Stimulated activated CD4-positive, alpha-beta T cell treated with anti-CD3 and anti-CD28 coated beads, Interleukin-4, amount 100 ng/mL, for 1 hour (primary cell): ENCODE measurements at places on chromosomes 12 and 14.

DNA sequence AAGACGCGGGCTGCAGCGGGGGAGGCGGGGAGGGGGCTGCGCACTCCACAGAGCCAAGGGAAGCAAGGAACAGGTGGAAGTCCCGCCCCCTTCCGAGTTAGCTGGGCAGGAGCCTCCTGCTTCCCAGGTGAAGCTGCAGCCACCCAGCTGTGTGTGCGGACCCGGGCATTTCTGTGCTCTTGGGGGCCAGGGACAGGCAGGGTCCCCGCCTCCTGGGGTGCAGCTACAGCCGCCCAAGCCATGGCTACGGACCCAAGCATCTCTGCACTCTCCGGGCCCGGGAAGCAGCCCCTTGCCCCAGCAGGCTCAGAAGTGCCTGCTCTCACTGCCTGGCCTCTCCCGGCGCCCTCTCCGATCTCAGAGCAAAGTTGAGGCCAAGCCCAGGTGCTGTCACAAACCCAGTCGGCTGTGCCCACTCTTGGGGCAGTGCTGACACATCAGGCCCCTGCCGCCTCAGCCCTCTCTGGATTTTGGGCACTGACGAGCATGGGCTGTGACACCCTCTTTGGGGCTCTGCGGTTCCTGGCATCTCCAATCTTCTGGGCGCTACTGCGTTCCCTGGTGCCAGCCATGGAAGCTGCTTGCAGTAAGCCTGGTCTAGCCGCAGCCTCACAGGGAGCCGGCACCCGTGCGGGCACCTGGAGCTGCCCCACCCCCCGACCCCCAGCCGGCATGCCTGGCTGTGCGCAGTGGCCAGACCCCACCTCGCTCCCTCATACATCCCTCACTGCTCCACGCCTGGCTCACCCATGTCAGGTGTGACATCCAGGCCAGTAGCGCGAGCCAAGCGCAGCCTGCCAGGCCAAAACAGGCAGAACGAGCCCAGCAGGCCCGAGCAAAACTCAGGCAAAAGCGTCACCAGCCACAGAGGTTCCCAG, 8.5 kb upstream of the MGAT4C start:
- DNase-seq = no peak

- no peak for DNase-seq
These were observed 326.4 kb downstream of the RPL10L start for GRCh38 chr14:46325157-46325556.

DNA sequence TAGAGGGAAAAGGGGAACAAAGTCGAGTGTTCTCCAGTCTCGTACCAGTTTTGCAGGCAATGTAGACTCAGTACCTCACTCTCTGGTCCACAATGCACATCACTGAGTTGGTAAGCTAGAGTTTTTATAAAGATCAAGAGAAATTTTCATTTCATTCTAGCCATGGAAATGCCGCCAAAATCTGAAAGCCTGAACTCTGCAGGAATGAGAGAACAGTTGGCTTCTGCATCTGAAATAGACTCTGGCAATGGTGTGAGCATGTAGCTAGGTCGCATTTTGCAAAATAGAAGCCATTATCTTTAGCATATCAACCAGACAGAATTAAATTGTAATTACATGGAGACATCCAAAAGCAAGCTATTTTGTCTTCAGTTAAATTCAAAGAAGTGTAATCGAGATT, 381.0 kb downstream of the NOVA1 start:
- no peak for DNase-seq

- no peak for DNase-seq
These were observed 151.3 kb downstream of the TTC7B start for GRCh38 chr14:90664911-90665310.

GRCh38 chr14:63032641-63033040, 12.6 kb downstream of the KCNH5 start:
- no peak for DNase-seq

- DNase-seq = no peak
These were observed 228.6 kb upstream of the E2F7 start for GRCh38 chr12:77294016-77294415.

GRCh38 chr12:24121911-24122310, 172.4 kb upstream of the SOX5 start:
- DNase-seq = no peak

GRCh38 chr14:105974902-105975301, 448.5 kb downstream of the TMEM121 start:
- peak; percentile 65 for DNase-seq

DNA sequence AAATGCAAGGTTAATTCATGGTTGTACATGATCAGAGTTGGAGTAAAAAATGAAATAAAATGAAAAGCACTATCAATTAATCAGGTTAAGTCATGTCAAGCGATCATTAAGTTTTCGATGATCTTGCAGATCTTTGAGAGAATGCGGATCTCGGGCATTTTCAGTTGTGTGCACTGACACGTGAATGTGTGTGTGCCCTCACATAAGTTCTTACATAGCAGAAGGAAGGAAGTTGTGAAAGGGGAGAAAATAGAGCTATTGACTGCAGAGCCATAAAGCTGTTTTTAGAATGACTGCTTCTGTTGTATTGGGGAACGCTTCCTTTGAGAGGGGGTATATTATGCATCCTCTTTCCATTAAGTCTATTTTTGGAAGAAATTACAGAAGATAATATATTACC, 101.3 kb downstream of the HMGA2 start:
- no peak for DNase-seq

DNA sequence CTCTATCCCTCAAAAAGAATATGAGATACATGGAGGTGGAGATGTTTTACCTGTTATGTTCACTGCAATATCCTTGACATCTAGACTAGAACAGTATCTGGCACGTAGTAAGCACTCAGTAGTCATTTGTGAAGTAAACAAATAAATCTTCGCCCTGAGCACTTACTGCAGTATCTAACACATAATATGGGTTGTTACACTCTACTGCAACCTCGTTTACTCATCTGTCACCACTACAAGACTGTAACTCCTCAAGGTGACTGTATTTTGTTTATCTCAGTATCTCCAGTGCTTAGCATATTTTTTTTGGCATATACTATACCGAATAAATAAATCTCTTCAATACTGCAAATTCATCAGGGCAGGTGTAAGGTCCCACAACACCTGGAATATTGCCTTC, 66.1 kb downstream of the WASHC3 start:
- DNase-seq = no peak

DNA sequence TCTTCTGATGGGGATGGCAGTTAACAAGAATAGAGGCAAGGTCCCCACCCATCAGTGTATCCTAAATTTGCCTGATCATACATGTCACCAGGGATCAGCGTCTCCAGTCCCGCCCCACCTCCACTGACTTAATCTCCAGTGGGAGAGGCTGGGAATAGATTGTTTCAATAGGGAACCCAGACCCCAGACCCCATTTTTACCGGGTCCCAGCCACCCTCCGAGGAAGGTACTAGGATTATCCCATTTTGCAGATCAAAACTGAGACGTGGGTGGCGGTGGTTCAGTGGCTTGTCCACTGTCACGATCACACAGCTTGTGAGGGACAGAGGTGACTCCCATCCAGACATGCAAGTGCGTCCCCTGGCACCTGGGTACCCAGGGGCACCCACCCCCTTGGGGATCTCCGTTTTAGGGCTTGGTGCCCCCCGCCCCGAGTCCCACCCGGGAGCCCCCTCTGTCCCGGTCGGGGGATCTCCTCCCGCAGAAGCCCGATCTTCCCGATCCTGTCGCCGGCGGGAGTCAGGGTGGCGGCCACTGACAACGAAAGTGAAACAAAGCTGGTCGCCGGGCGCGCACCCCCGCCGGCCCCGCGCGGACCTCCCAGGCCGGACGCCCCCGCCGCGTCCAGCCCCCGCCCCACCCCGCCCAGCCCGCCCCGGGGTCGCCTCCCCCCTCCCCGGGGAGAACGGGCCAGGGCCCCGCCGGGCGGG, 523 bp downstream of the WSB2 start:
- peak; percentile 17 for DNase-seq

DNA sequence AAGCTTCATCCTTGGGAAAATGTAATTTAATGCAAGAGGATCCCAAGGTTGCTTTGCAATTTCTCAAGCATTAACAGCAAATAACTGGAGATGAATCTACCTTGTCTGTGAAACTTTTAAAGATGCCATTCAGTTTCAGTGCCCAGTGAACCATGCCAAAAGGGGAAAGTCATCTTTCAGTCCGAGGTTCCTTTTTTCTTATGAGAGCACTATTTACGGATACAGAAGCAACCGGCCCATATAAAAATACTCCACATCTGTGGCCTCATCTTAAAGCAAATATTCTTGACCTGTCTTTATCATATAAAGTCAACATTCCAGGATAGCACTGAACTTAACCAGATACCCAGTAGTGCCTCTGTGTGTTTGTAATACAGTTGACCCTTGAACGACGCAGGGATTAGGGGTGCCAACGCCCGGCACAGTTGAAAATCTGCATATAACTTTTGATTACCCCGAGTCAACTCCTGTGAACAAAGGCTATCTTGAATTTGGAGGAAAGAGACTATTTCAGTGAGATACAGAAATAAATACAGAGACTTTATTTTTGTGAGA, 209.4 kb downstream of the PCNX1 start:
- no peak for DNase-seq

DNA sequence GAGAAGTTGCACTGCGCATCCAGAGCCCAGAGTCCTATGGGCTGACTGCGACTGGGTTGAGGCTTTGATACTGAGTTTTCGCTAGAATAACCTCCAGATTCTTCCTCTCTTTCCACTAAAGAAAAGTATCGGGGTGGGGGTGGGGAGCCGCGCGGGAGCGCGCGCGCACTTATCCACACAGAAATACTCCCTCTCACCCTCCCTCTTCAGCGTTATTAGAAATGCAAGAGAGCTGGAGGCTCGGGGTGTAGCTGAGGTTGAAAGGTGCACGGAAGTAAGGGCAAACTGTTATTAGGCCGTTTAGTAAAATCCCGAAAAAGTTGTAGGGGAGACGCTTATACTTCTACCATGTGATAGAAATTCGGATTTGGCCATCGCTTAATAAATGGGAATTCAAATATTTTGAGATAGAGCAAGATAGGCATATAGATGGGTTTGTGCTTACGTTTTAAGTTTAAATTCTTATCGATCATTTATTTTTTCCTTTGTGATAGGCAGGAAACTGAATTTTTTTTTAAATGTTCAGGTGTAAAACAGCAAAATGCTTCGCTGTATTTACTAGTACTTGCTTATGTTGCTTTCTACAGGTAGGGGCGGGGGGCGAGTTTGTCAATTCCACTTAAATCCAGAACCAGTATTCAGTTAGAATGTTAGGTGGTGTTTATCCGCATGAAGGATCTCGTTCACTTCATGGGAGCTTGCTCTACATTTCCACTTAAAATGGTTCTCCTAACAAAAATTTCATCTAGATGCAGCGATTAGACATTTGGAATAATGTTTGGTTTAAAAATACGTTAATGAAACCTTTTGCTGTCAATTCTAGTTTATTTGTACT, 1.1 kb downstream of the ARHGAP5 start:
- DNase-seq = no peak

GRCh38 chr12:47650469-47650868, 55.4 kb downstream of the RPAP3 start:
- DNase-seq = no peak

GRCh38 chr14:73245480-73246325, 8.4 kb downstream of the PAPLN start:
- DNase-seq = peak; percentile 46

- peak; percentile 11 for DNase-seq
These were observed 520 bp downstream of the CSRP2 start for GRCh38 chr12:76878099-76878898.

- no peak for DNase-seq
These were observed 12.5 kb upstream of the MARK3 start for GRCh38 chr14:103372552-103373304.

DNA sequence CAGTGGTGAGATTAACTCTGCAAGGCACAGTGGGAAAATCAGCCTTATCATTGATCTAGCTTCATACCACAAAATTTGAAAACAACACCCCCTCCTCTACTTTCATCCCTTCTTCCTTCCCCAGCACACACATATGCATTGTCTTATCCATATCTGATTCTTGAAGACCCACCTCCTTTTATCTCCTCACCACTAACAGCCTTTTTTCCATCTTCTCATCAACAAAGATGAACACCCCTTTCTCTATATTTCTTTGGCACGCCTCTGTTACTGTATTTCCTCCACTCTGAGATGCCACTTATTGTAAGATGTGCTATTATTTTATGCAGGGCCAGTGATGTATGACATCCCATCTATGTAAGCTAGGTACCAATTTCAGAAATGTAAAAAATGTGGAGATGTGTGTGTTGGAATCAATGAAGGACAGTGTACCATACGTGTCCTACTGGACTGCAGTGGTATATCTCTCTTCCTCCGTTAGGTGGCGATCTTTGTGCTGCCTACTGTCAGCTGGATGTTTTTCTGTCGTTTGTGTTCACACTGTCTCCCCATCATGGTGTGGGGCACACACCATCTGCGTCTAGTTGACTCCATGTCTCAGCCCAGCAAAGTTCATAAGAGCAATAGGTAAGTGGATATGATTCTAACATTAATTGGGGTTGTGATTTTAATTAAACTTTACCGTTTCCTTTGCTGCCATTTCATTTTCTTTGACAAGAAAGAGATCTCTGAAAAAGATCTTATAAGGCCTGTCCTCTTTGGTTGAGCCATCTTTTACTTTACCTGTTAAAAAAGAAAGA, 24.0 kb downstream of the CCDC38 start:
- peak; percentile 10 for DNase-seq

GRCh38 chr14:28831126-28831525, 64.5 kb downstream of the FOXG1 start:
- DNase-seq = no peak

DNA sequence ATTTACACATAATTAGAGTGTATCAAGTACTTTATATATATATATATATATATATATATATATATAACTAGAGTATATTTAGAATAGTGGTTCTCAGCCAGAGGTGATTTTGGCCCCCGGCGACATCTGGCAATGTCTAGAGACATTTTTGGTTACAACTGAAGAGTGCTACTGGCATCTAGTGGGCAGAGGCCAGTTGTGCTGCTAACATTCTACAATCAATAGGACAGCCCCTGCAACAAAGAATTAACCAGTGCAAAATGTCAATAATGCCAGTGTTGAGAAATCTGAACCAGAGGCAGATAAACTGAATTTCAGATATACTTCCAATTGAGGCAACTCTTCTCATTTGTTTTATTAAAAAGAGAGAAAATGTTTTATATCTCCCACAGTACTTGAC, 8.9 kb downstream of the GTF2A1 start:
- peak; percentile 20 for DNase-seq

GRCh38 chr14:21680072-21680471, 6.5 kb upstream of the OR4E1 start:
- no peak for DNase-seq

- no peak for DNase-seq
These were observed 71.2 kb downstream of the RIN3 start for GRCh38 chr14:92584816-92585215.

- no peak for DNase-seq
These were observed 411.0 kb upstream of the OR4E1 start for GRCh38 chr14:22084393-22085281.

DNA sequence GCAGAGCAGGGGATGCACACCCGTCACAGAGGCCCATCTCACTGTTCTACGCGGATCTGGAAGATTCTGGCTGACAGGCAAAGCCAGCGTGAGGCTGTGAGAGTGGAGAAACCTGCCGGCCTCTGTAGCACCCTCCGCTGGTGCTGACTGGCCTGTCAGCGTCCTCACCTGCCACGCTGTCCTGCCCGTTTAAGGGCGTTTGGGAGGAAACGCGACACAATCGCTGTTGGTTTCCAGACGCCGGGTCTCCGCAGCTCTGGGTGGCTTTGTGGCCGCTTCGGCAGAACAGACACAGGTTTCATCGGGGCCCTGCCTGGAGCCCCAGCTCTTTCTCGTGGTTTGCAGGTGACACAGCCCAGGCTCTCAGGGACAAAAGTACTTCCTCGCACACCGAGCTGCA, 70.6 kb downstream of the NOC4L start:
- DNase-seq = no peak

- no peak for DNase-seq
These were observed 101.1 kb upstream of the DCD start for GRCh38 chr12:54749191-54749818.

- no peak for DNase-seq
These were observed 46.1 kb upstream of the PPP2R5C start for GRCh38 chr14:101715210-101716076.
